ENCODE measurements at places on chromosomes 1 and 21.

DNA sequence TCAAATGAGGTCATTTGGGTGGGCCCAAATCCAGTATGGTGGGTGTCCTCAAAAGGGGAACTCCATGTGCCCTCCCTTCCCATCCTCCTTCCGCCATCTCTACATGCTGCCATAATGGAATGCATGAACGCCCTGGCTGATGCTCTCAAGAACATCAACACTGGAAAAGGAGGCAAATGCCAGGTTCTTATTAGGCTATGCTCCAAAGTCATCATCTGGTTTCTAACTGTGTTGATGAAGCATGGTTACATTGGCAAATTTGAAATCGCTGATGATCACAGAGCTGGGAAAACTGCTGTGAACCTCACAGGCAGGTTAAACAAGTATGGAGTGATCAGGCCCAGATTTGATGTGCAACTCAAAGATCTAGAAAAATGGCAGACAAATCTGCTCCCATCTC lies 16.6 kb upstream of the TRIM45 start:
- no peak for DNase-seq

DNA sequence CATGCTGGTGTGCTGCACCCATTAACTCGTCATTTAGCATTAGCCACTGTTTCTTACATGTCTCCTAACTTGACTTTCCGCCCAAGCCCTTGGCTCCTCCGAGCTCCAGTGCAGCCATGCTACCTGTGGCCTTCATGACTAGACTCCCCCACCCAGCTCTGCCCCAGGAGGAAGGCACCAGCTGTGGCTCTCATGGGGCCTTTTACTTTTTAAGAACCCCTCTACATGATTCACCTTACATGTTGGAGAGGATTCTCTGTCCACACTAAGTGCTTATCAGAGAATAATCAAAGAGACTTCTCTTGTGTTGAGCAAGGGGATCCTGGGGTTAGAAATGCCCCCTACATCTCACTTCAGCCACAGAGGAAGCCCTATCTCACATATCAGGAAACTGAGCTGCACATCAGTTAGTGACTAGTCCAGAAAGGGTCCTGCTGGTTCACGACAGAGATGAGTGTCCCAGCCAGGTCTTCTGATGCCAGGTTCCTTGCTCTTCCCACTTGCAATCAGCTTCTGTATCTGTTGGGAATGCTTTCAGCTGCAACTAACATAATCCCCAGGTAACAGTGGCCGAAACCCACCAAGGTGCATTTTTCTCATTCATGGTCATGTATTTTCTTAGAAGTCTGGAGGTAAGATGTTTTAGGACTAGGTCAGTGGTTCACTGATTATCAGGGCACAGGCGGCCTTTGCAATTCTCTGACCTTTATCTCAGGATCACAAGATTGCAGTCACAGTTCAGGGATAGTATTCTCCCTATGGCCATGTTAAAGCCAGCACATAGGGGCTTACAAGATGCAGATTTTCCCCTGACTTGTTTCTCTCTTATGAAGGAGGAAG lies 45.9 kb downstream of the KLHDC7A start:
- no peak for DNase-seq

- no peak for DNase-seq
These were observed 10.9 kb downstream of the PEAR1 start for GRCh38 chr1:156904187-156904959.

GRCh38 chr21:37220433-37220980 lies 46.6 kb downstream of the VPS26C start:
- peak; percentile 49 for DNase-seq

- DNase-seq, result peak; percentile 66
These were observed 827 bp downstream of the FMN2 start for GRCh38 chr1:240092301-240093119.

DNA sequence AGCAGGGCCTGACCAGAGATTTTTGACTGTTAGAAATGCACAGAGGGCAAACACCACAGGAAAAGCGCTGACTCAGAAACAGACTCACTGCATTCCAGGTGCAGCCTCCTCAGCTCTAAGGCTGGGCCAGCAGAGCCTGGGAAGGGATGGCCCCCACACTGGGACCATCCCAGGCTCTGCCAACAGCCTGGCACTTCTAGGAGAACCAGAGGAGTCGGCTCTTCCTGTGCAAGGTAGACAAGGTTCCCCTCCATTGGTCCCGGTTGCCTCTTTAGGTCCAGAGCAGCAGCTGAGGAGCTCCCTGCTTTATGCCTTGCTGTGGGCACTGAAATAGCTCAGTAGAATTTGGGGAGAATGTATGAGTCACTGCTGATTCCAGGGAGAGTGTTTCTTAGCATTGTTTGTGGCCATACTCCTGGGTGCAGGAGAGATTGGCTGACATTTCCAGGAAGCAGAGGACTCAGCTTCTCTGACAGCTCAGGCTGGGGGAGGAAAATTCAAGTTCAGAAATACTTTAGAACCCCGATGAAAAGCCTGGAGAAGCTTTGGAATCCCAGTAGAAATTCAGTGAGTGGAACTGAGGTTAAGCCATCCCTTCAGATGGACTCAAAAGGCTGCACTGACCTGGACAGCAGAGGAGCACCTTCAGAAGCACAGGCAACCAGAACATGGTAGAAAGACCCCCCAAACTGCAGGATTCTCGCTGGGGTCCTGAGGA lies 19.7 kb downstream of the PRAMEF1 start:
- no peak for DNase-seq

DNA sequence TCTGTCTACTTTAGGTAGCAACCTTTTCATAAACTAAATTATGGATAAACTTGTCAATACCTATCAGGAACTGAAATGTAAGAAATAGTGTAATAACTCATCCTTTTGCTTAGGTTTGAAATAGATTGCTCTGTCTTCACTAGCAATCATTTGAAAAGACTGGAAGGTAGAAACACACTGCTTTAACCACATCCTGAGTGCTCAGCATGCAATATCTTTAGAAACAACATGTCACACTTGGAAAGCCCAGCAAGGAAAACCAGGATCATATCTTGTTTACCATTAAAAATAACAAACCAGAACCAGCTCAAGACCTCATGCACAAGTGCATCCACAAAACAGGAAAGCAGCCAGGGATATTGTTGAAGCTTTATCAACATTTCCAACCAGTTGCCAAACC lies 3.6 kb downstream of the KCNJ6 start:
- peak; percentile 39 for DNase-seq

DNA sequence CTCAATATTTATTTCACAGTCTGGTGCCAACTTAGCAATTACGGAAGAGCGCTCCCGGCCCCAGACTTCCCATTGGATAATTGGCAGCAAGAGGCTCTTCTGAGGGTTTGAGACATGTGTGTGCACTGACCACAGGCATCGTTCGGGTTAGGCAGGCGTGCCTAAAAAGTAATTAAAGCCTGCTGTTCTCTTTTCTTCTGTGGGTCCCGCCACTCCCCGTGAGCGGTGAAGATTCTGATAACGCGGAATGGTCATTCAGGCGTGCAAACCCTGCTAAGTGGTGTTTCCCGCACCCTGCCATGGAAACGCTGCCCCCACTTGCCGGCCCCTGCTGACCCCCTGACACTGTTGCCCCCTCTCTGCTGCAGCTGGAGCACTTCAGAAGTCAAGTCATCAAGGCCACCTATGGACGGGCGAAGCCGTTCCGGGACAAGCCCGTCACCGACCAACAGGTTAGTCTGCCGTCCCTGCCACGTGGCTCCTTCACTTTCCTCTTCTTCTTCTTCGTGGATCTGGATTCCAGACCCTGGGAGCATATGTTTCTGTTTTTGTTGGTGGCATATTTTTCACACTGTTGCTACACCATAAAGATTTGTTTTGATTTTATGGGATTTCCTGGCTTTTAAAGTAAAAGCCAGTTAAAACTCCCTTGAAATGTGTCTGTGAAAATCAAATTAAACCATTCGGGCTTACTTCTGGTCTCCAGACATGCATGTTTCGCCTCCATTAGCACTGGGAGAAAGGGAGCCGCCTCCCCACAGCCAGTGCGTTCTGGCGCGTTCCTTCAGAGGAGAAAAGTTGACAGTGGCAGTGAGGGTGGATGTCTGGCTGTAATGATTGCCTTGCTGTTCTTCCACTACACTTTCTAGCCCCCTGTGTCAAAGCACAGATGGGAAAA lies 79.9 kb downstream of the FHAD1 start:
- DNase-seq, result peak; percentile 66

GRCh38 chr1:220330265-220330664 lies 58.0 kb upstream of the RAB3GAP2 start:
- DNase-seq, result no peak

DNA sequence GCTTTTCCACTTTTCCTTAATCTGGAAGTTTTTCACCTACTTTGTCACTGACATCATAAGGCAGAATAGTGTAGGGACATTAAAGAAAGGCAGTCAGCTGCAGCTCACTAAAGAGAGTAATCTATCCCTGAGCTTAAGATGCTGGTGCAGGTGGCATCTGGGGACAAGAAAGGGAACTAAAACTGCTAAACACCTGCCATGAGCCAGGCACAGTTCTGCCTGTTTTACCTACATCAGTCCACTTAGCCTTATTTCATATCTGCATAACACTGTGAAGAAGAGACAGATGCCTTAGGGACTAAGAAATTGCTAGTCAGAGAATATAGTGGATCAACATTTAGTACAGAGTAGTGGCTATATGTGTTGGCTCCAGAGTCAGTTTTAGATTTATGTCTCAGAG lies 88.1 kb downstream of the GPATCH2 start:
- DNase-seq, result no peak
